ENCODE measurements at places on chromosomes 3 and 15.
A peak's percentile ranks its signal among the peaks of the same experiment; 100 is the strongest.

DNA sequence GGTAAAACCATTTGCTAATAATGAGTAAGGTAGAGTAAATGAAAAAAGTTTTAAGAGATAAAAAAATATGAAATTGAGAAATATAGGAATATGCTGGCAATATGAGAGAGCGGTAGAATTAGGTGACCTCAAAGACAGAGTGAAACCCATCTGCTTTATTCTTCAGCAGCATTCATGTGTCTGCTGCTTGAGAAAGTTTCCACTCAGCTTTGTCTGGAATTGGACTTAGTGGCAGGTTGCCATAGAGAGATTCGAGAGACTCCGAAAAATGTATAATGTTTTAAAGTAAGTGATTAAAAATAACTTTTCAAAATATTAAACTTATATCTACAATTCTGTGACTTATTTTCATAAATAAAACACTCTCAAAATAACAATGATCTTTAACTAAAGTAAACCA is 5.0 kb downstream of the SUCNR1 start:
- no peak for DNase-seq

DNA sequence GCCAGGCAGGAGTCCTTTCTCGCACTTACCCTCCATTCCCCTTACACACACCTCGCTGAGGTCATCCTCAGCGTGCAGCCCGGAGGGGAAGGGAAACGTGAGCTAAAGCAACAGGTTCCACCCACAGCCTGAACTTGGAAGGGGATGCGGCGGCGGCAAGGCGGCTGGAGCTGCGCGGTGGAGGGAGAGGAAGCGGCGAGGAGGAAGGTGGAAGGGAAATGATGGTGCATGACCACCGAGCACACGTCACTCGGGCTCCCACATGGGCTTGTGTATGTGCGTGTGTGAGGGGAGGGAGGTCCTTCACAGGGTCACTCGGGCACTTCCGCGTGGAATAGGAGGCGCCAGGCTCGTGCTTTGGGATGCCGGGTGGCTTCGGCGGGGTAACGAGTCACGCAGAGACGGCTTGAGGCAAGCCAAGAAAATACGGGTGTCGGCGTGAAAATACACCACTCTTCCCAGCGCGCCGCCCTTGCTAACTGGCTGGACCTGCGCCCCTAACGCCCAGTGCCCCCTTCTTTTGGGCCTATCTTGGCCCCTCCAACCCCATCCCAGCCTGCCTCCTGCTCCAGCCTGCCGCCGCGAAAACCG is 225.5 kb upstream of the IL12A start:
- no peak for DNase-seq

DNA sequence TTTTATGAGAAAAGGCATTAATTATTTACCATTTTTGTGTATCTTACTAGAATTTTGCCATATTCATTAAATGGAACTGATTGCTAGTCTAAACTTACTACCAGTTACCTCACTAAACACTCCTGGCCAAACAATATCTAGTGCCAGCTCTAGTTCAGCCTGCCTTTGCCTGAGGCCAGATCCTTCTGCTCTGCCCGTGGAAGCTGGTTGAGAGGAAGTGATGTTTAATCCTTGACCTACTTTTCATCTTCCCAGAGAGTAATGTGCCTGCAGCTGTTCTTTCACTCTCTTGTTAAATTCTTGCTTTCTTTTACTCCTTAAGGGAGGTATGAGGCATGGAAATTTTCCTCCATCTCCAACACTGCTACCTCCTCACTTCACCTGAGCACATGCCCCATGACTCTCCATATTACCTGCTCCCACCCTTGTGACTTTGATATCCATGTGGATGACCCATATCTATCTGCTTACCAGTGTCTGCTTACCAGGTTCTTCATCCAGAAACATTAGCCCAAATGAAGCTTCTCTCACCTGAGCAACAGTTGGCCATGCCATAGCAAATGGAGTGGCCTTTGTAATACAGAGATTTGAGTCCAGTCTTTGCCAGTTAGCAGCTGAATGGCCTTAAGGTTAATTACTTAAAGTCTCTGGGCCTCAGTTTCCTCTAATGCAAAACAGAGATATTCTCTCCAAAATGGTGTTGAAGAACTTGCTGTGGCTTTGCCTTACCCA is 53.4 kb downstream of the UBE2E1 start:
- DNase-seq, result no peak

- peak; percentile 9 for DNase-seq
Observed at GRCh38 chr3:143855183-143855582, 6.9 kb upstream of the SLC9A9 start.

- DNase-seq, result no peak
Observed at GRCh38 chr15:39075756-39076341, 505.0 kb upstream of the THBS1 start.

DNA sequence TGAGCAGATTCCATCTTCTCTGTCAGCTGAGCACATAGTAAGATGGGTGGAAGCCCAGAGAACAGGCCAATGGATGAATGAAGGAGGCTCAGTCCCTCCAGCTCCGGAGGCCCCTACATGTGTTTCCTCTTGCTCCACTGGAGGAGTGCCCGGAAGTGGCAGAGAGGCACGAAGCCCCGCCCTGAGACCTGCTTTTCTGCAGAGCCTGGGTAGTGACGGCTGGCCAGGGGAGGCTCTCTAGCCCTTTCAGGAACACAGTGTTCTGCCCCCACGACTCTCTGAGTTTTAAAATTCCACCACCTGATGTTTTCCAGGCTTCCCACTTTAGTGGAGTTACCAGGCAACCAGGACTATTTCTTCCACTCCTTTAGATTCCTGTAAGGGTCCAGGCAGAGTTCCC is 149.4 kb upstream of the SLC6A11 start:
- no peak for DNase-seq

DNA sequence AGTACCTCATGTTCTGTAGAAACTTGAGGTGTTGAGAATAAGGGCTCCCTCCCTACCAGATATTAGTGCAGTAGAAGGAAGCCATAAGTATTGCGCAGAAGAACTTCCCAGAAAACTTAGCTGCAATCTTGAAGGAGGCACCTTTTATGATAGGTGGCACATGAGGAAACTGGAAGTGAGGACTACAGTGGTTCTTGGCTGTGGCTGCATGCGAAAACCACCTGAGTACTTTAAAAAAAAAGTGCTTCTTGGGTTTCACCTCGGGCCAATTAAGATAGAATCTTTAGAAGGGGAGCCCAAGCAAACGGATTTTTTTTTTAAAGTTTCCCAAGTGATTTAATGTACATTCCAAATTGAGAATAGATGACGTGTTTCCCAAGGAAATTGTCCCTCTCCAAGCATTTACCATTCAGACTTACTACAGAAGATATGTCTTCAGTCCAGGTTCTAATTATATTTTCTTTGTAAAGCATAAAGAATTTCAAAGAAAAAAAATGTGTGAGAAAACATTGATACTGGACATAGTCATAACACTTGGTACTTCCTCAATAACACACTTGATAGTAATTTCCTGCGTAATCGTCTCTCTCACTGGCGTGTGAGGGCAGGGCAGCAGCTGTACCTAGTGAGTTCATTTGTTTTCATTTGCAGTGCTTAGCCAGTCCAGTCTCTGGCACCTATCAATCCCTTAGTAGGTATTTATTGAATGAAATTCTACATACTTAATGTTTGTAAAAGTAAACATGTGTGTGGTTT is 12.3 kb upstream of the NR1I2 start:
- no peak for DNase-seq

DNA sequence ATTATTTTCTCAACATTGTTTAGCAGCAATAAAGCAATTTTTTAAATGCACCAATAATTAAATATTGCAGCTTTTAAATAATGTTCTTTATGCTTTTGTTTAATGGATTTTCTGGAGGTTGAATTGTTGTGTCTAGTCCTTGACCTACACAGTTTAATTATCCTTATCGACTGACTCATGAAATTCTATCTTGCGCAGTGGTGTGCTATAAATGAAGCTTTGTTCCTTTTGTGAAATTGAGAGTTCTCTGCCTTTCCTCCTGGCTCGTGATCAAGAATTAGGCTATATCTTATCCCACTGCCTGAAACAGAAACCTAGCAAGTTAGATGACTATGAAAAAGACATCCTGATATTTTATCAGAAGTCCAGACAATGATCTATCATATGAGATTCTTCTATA is 37.0 kb upstream of the PIK3R4 start:
- no peak for DNase-seq

GRCh38 chr3:3107858-3108257 is 2.3 kb downstream of the IL5RA start:
- no peak for DNase-seq

DNA sequence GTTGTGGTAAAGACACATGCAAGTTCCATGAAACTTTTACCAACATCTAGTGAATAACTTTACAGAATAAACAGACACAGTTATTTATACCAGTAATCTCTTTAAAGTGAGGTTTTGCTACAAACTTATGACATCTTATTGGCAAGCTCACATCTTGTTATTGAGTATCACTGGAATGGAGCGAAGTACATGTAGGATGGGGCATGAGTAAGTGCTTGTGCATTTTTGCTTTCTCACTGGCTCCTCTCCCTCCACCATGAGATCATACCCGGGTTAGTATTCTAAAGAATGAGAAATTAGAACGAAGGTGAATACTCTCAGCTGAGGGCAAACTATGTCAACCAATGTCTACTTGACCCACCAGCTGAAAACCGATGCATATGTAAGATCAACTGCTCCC is 193.3 kb upstream of the ZNF717 start:
- DNase-seq, result no peak

- DNase-seq, result no peak
Observed at GRCh38 chr3:170475092-170475685, 56.5 kb downstream of the CLDN11 start.

DNA sequence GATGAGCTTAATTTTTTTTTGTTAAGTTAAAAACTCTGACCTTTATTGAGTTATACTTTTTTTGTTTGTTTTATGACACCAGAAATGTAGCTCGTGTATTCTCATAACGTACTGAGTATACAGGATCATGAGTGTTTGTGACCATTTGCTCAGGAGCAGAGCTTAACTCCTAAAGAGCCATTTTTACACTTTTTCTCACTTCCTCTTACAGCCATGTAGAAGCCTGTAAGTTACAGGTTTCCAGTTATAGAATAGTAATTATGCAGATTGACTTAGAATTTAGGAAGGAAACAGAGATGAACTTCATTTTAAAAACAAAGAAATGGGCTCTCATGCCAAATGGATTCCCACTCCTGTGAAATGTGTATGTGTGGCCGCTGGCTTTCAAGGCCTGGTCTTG is 151.7 kb downstream of the MCTP2 start:
- DNase-seq, result no peak

DNA sequence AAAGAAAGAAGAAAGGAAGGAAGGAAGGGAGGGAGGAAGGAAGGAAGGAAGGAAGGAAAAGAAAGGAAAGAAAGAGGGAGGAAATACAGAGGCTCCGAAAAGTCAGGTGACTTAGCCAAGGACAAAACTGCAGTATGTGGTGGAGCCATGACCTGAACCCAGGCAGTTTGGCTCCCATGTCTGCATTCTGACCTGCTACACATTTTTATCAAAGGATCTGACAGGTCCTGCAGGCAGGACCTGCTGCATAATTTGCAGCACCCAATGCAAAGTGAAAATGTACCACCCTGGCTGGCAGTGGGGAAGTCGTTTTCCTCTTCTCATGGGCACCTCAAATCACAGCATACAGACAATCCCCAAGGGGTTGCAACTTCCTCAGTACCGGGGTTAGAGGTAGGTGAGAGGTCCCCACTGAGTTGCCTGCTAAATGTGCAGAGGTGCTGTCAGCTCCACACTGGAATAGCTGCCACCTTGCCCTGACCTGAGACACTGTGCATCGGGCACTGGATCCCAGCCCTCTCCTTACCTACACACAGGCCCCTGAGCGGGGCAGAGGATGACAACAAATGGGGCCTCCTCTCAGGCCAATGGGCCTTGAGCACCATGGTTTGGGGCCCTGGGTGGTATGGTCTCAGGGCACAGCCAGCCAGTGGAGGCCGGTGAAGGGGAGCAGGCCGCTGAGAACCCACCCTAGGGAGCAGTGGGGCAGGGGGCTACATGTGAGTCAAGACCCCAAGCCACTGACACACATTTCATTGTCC is 175.1 kb downstream of the SHQ1 start:
- DNase-seq, result no peak

- DNase-seq, result no peak
Observed at GRCh38 chr3:49600781-49601180, 46.5 kb downstream of the BSN start.

- DNase-seq, result no peak
Observed at GRCh38 chr15:32723171-32723948, 5.6 kb downstream of the GREM1 start.

- DNase-seq, result no peak
Observed at GRCh38 chr3:30435861-30436331, 170.5 kb upstream of the TGFBR2 start.

DNA sequence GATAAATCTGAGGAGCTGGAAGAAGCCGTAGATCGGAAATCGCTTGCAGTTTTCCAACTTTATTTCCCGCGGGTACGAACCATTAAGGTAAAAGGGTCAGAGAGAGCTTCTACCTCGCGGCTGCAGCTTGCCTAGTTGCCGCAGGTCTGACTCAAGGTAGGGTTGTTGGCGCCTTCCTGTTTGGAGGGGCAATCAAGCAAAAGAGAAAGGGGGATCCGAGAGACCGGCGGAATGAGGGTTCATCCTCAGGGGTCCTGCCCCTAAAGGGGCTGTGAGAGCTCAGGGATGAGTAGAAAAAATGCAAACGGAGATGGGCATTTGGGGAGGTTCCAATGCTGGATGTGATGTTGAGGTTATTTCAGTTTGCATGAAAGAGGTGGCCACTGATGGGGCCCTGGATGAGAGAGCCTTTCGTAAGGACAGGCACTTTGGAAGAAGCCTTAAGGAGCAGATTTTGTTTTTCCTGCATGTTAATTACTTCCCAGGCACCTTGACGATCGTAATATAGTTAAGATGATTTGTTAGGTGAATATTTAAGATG is 265.4 kb downstream of the CGGBP1 start:
- no peak for DNase-seq

GRCh38 chr3:156711113-156711512 is 36.7 kb downstream of the TIPARP start:
- DNase-seq, result no peak

DNA sequence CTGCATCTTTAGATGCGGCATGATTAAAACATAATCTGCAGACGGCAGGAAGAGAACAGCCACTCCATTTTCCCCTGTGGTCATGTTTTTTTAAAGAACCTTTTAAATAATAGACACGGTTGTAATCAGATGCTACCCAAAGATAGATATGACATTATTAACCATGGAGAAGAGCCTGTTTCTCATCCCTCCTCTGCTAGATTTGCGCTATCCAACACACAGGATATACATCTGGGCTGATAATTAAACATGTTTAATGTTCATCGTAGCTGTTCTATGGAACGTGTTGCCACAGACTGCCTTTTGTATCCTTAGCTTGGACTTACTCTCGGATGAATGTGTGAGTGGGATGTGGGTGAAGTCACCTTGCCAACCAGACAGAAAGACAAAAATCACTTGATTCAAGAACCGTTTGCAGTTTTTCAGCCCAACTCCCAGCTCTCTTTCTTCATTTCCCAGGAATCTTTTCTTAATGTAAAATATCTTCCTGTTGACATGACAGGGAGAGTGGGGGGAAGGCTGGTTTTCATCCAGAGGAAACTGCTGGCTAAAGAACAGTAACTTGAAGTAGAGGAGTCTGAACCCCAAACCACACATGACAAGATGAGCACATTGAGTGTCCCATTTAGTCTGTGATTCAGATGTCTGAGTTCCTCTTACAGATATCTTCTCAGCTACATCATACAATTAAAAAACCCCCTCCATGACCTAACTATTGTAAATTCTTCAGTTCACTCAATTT is 118.6 kb upstream of the PRICKLE2 start:
- DNase-seq, result no peak

All from central memory CD4-positive, alpha-beta T cell (primary cell).